ENCODE measurements at places on chromosomes 3 and 15. TPM values are rescaled to one million over a fixed set of nuclear protein-coding genes. Genes with fewer than 3 reads are reported as not detected.
A peak's percentile ranks its signal among the peaks of the same experiment; 100 is the strongest.

The DNAJC17 gene
- 14.8 TPM for total RNA-seq

The RBMS3 gene
- 81.1 TPM for total RNA-seq

The LIPC gene
- 2.7 TPM for total RNA-seq

The SH2D7 gene
- not detected for total RNA-seq

The P2RY1 gene
- under 0.01 TPM for total RNA-seq

- peaks cover 5% of the 10 kb centered on the region for H3K36me3 ChIP-seq
- peak; percentile 98 for DNase-seq
- H3K4me1 ChIP-seq = peaks cover 25% of the 10 kb centered on the region
Observed at GRCh38 chr3:119240591-119241434, at the start of gene B4GALT4. Gene B4GALT4, minus strand, starts transcription at chr3:119240878. Its CDS starts 10,779 bp downstream, at chr3:119230099.

- H3K27ac ChIP-seq = no peak overlapping the region
- no peaks in the 10 kb centered on the region for H3K36me3 ChIP-seq
- H3K27me3 ChIP-seq = no peaks in the 10 kb centered on the region
- H3K4me3 ChIP-seq = no peak overlapping the region
Observed at GRCh38 chr3:14246414-14246813, 67.8 kb downstream of the LSM3 start.

DNA sequence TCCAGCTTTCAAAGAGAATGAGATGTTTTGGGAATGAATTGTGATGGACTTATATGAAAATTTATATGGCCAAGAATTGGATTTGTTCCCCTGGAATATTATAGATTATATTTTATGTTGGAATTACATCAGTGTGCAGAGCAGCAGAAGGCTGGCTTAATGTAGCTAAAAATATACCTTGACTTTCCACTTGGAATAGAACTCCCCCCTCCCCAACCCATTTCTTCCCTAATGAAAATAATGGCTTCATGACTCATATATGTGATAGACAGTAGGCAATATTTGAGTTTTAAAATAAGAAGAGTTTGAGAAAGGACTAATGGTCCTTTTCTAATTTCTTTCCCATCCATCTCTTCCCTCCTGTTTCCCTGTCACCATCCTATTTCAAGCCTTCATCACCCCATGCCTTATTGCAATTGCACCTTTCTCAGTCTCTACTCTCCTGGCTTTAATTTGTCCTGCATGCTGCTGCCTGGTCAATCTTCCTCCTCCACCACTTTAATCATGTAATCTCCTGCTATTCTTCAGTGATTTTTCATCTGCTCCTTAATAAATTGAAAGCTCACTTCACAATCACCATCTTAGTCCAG lies 122.5 kb downstream of the MDFIC2 start:
- H3K27me3 ChIP-seq = no peaks in the 10 kb centered on the region
- no peaks in the 10 kb centered on the region for H3K36me3 ChIP-seq
- H3K4me1 ChIP-seq = no peaks in the 10 kb centered on the region

DNA sequence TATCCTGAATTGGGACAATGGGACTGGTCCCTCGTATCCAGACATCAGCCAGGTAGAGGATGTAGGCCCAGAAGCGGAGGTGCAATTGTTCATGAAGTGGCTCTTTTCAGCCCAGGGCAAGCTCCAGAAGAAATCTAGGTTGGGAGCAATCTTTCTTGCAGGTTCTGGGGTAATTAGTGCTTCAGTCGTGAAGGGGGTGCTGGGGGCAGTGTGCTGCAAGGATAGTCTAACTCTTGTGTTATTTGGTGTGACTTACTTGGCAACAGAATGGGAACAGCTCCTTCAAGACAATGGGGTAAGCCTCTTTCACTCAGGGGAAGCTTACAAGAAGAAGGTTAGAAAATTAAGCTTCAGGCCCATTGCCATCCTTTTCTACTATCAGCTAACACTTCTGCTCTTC lies 273.0 kb downstream of the DIPK2A start:
- H3K4me1 ChIP-seq = no peaks in the 10 kb centered on the region
- no peak for DNase-seq
- H3K27me3 ChIP-seq = no peaks in the 10 kb centered on the region

GRCh38 chr15:60673918-60674558 lies 195.1 kb upstream of the ICE2 start:
- no peak overlapping the region for H3K4me3 ChIP-seq
- peak; percentile 32 for DNase-seq
- H3K36me3 ChIP-seq = no peaks in the 10 kb centered on the region
- H3K27ac ChIP-seq = peak overlapping the region; percentile 27
- H3K4me1 ChIP-seq = peaks cover 11% of the 10 kb centered on the region

- no peak for DNase-seq
- H3K4me3 ChIP-seq = no peak overlapping the region
- H3K4me1 ChIP-seq = peaks cover 85% of the 10 kb centered on the region
- H3K36me3 ChIP-seq = no peaks in the 10 kb centered on the region
- peak overlapping the region; percentile 96 for H3K27ac ChIP-seq
- no peaks in the 10 kb centered on the region for H3K27me3 ChIP-seq
Observed at GRCh38 chr15:39132070-39132469, 448.8 kb upstream of the THBS1 start.

GRCh38 chr15:50531766-50532165 lies 14.7 kb downstream of the USP50 start:
- H3K4me3 ChIP-seq = peak overlapping the region; percentile 45
- DNase-seq = no peak
- no peak overlapping the region for H3K27ac ChIP-seq
- no peaks in the 10 kb centered on the region for H3K36me3 ChIP-seq
- H3K27me3 ChIP-seq = no peaks in the 10 kb centered on the region

DNA sequence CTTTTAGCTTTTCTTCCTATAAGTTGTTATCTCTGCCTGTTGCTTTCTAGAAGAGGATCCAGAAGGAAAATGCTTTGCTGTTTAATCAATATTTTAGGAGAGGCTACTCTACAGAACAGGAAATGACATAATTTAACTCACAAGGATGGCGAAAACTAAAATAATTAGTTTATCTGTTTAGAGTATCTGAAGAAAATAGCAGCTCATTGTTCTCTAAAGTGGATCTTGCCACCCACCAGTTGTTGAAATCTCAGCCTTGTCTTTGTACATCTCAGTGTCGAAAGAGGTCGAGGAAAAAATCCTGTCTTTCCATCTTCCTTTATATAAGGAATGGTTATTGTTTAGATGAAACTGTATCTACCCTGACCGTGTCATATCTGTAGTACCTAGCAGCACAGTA lies 126.6 kb downstream of the ZNF609 start:
- peak; percentile 29 for DNase-seq
- no peaks in the 10 kb centered on the region for H3K36me3 ChIP-seq
- H3K27me3 ChIP-seq = no peaks in the 10 kb centered on the region
- H3K27ac ChIP-seq = no peak overlapping the region

GRCh38 chr3:64030741-64031140 lies 7.4 kb upstream of the PSMD6 start:
- H3K4me3 ChIP-seq = peak overlapping the region; percentile 66
- DNase-seq = peak; percentile 80
- no peaks in the 10 kb centered on the region for H3K36me3 ChIP-seq
- H3K4me1 ChIP-seq = no peaks in the 10 kb centered on the region
- peaks cover 16% of the 10 kb centered on the region for H3K27me3 ChIP-seq

DNA sequence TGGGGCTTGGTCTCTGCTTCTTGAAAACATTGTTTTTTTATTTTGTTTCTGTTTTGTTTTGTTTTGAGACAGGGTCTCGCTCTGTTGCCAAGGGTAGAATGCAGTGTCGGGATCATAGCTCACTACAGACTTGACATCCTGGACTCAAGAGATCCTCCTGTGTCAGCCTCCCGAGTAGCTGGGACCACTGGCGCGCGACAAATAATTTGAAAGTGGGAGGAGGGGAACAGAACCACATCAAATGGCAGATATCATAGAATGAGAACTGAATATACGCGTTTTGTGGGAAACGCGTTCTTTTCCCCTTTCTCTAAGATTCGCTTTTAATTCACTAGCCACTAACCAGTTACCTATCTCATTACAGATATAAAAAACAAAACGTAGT lies 641 bp upstream of the VPS13C start:
- no peaks in the 10 kb centered on the region for H3K36me3 ChIP-seq
- peaks cover 9% of the 10 kb centered on the region for H3K4me1 ChIP-seq
- DNase-seq = no peak
- H3K27ac ChIP-seq = peak overlapping the region; percentile 78

GRCh38 chr3:115524549-115524948 lies 98.8 kb upstream of the GAP43 start:
- H3K36me3 ChIP-seq = no peaks in the 10 kb centered on the region
- H3K27ac ChIP-seq = no peak overlapping the region
- H3K4me1 ChIP-seq = no peaks in the 10 kb centered on the region
- DNase-seq = no peak
- no peaks in the 10 kb centered on the region for H3K27me3 ChIP-seq

DNA sequence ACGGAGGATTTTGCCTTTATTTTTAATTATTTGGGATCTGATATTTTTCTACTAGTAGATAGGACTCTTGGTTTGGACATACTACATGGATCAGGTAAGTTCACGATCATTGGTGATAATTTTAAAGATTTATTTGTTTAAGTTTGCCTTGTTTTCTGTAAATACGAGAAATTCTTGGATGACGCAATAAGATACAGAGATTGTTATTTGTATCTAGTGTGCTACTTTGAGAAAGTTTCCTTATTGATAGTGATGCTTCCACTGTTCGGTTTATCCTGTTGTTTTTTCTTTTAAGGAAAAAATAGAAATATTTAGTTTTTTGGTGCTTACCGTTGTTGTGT lies 577 bp downstream of the CHD2 start:
- DNase-seq = no peak
- H3K36me3 ChIP-seq = peaks cover 31% of the 10 kb centered on the region
- H3K4me3 ChIP-seq = peak overlapping the region; percentile 83
- H3K27me3 ChIP-seq = no peaks in the 10 kb centered on the region

- H3K27ac ChIP-seq = no peak overlapping the region
- H3K36me3 ChIP-seq = no peaks in the 10 kb centered on the region
- H3K4me1 ChIP-seq = peaks cover 7% of the 10 kb centered on the region
- H3K4me3 ChIP-seq = no peak overlapping the region
- DNase-seq = no peak
Observed at GRCh38 chr3:171383206-171384018, 76.8 kb downstream of the TNIK start.

GRCh38 chr3:149547413-149547812 lies 72.9 kb downstream of the TM4SF4 start:
- H3K36me3 ChIP-seq = peaks cover 20% of the 10 kb centered on the region
- H3K27me3 ChIP-seq = no peaks in the 10 kb centered on the region
- no peak overlapping the region for H3K4me3 ChIP-seq
- no peak for DNase-seq
- peaks cover 35% of the 10 kb centered on the region for H3K4me1 ChIP-seq

- peaks cover 26% of the 10 kb centered on the region for H3K36me3 ChIP-seq
- DNase-seq = no peak
- H3K4me3 ChIP-seq = no peak overlapping the region
- H3K27me3 ChIP-seq = no peaks in the 10 kb centered on the region
Observed at GRCh38 chr3:123719862-123720453, 135.1 kb upstream of the HACD2 start.

- no peaks in the 10 kb centered on the region for H3K27me3 ChIP-seq
- H3K4me1 ChIP-seq = peaks cover 27% of the 10 kb centered on the region
- H3K27ac ChIP-seq = peak overlapping the region; percentile 66
- H3K36me3 ChIP-seq = no peaks in the 10 kb centered on the region
- no peak overlapping the region for H3K4me3 ChIP-seq
Observed at GRCh38 chr3:69181592-69182211, 59.3 kb upstream of the LMOD3 start.

DNA sequence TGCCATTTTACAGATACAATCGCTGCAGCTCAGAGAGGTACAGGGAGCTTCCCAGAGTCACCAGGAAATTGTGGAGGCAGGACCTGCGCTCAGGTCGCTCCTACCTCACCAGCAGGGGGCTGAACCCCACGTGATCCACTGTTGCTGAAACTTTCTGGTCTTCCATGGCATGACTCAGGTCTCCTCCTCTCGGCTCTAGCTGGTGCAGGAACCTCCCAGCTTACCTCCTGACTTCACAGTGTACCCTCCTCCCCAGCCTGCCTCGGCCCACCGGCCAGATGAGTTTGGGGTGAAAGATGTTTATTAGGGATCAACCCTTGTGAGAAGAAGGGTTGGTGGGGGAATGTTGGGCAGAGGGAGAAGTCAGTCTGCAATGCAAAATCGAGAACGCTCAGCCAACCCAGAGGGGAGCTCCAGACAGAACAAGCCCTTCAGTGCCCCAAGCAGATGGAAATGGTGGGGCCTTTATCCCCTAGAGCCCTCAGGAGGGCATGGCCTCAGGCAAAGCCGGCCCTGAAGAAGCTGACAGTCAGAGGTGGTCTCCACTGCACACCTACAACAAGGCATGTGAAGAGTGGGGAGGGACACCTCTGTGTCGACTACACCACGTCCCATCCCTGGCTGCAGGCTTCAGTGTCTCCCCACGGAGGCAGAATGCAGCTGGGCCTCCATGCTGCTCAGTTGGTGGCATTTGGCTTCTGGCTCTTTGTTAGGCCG lies 118.6 kb upstream of the PRR20G start:
- DNase-seq = peak; percentile 89
- no peak overlapping the region for H3K4me3 ChIP-seq
- no peaks in the 10 kb centered on the region for H3K4me1 ChIP-seq
- no peaks in the 10 kb centered on the region for H3K36me3 ChIP-seq
- H3K27ac ChIP-seq = no peak overlapping the region

DNA sequence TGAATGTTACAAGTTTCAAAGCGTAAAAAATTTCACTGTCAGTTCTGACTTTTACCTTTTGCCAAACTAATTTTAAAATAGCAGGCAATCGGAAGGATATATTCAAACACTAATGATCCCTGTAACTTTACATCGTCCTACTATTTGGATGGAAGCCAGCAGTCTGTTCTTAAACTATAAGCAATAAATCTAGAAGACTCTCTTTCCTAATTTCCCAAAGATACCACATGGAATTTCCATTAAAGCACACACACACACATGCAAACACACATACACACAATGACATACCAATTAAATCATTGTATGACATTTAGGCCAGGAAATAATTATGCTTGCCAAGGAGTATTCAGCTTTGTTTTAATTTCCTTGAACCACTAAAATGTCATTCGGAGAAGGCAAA lies 32.0 kb downstream of the IL17RD start:
- H3K27ac ChIP-seq = no peak overlapping the region
- DNase-seq = no peak
- no peaks in the 10 kb centered on the region for H3K4me1 ChIP-seq
- H3K36me3 ChIP-seq = no peaks in the 10 kb centered on the region
- H3K4me3 ChIP-seq = no peak overlapping the region
- H3K27me3 ChIP-seq = peaks cover 9% of the 10 kb centered on the region

- H3K4me3 ChIP-seq = no peak overlapping the region
- no peaks in the 10 kb centered on the region for H3K4me1 ChIP-seq
- no peak for DNase-seq
- no peaks in the 10 kb centered on the region for H3K27me3 ChIP-seq
Observed at GRCh38 chr3:76096036-76096435, 310.7 kb upstream of the ZNF717 start.
